ENCODE measurements at places on chromosomes 1 and 21. TPM values are rescaled to one million over a fixed set of nuclear protein-coding genes. Genes with fewer than 3 reads are reported as not detected.

Gene LYPD8
- not detected for total RNA-seq

Gene GUCA2A
- not detected for total RNA-seq

Gene NBPF4
- total RNA-seq: not detected

Gene NHLH1
- 0.27 TPM for total RNA-seq

Gene BRDT
- not detected for total RNA-seq

Gene PRAMEF26
- not detected for total RNA-seq

Gene COL11A1
- total RNA-seq: not detected

Gene HCRTR1
- not detected for total RNA-seq

Gene NBPF1
- total RNA-seq: 12.9 TPM

Gene HTR6
- 0.12 TPM for total RNA-seq

Gene IL12RB2
- total RNA-seq: not detected

Gene PBXIP1
- 25.6 TPM for total RNA-seq

Gene OPRD1
- not detected for total RNA-seq

Gene CNR2
- not detected for total RNA-seq

Gene RAVER2
- 11.8 TPM for total RNA-seq

Gene TMEM269
- total RNA-seq: 0.12 TPM

Gene ITLN1
- not detected for total RNA-seq

Gene UBE2Q1
- 54.4 TPM for total RNA-seq

Gene SLC44A3
- total RNA-seq: 3.4 TPM

Gene IRF6
- 0.10 TPM for total RNA-seq

Gene UBXN10
- not detected for total RNA-seq

Gene LCE1D
- total RNA-seq: not detected

Gene CLIC6
- not detected for total RNA-seq

Gene FMOD
- 0.45 TPM for total RNA-seq

Gene MATN1
- total RNA-seq: 0.30 TPM

Gene LAMC2
- total RNA-seq: 3.2 TPM

Gene ARHGAP30
- total RNA-seq: not detected

Gene FUCA1
- total RNA-seq: 16.6 TPM

Gene CLCN6
- total RNA-seq: 4.0 TPM

Gene SLC5A9
- total RNA-seq: not detected

Gene LRRC38
- not detected for total RNA-seq

Gene AXDND1
- total RNA-seq: not detected

Gene OR2G6
- not detected for total RNA-seq

All from NCI-H460 (cell line).